ENCODE measurements at places on chromosomes 3 and 15.

DNA sequence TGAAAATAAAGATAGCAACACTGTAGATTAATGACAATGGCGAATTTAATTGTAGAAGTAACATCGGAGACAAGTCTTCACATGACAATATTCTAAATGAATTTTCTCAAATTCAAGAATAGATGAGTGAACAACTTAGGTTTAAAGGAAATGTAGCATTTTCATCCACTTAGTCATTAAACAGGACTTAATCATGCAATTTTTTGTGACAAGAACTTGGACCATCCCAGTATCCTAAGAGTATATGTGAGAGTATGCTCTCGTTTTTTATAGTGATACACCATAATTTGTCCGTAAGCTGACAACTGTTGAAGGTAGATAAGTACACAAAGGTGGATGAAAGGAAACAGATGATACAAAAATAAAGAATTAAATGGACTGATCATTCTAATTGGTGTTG is 81.5 kb downstream of the DLG1 start:
- no peak for DNase-seq

GRCh38 chr3:114660124-114660523 is 366.3 kb downstream of the TIGIT start:
- DNase-seq, result no peak

- DNase-seq, result no peak
These were observed 213.7 kb downstream of the PDCD6IP start for GRCh38 chr3:34012102-34012461.

GRCh38 chr3:40237889-40238571 is 71.5 kb upstream of the EIF1B start:
- no peak for DNase-seq

DNA sequence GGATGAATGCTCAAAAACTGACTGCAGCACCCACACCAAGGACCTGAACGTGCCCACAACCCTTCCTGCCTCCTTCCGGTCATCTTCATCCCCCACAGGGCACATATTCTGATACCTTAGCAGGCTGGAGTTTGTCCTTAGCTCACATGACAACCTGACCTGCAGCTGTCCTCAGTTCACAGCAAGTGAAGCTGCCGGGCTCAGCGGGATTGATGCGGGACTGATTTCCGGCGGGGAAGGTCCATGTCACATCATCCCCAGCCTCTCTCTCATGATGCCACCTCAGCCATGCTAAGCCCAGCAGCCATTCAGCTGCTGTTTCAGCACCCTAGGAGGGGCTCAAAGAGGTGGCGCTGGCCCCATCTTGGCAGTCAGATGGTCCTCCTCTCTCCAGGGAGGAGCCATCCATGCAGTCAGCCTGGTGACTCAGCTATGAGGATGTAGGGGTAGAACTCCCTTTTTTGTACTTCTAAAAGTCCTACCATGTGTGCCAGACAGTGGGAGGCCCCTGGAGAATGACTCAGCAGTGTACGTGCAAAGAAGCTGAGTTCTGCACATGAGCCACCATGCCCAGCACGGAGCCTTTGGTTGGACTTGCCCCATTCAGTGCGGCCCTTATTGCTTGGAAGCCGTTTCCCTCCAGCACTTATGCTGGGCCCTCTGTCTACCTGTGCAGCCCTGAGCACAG is 9.5 kb downstream of the CA12 start:
- DNase-seq, result peak; percentile 54

DNA sequence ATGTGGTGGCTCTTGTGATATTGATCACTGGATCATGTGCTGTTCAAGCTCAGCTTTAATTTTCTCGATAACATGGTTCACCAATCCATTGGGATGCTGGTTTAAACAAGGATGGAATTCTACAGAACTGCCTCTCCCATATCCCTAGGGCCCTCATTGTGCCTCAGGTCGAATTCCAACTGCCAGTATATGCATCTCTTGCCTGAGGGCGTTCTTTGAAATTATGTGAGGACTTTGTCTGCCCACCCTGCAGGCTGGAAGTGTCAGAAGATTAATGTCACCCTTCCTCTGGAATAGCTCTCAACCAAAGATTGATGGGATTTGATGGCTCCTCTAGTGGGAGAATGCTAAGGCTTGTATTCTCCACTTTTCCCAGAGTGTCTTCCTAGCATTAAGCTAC is 175.6 kb upstream of the GALNT15 start:
- no peak for DNase-seq

- no peak for DNase-seq
These were observed 70.1 kb downstream of the CSNK1G1 start for GRCh38 chr15:64285871-64286270.

DNA sequence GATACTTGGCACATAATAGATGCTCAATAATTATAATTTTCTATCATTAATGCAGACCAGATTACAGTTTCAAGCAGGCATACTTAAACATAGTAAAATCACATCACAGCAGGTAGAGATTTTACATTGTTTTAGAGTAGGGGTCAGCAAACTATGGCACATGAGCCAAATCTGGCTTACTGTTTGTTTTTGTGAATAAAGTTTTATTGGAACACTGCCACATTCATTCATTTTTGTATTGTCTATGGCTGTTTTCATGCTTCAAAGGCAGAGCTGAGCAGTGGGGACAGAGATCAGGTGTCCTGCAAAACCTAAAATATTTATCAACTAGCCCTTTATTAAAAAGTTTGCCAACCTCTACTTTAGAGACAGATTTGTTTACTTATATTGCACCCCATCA is 189.6 kb upstream of the MRPL3 start:
- no peak for DNase-seq
